ENCODE measurements at places on chromosomes 7 and 10. TPM values are rescaled to one million over a fixed set of nuclear protein-coding genes. Genes with fewer than 3 reads are reported as not detected.

C10orf105 gene
- not detected for total RNA-seq

PRRT4 gene
- total RNA-seq, result 0.62 TPM

PILRA gene
- total RNA-seq, result 2.3 TPM

CARD11 gene
- total RNA-seq, result 6.6 TPM

PLAU gene
- total RNA-seq, result 81.2 TPM

NCOA4 gene
- total RNA-seq, result 116 TPM

DENND10 gene
- total RNA-seq, result 41.8 TPM

TMEM184A gene
- 1.8 TPM for total RNA-seq

PLXNA4 gene
- total RNA-seq, result 3.3 TPM

CPN1 gene
- total RNA-seq, result not detected

GRCh38 chr10:11048707-11049278, 31.1 kb downstream of the CELF2 start:
- H3K27me3 ChIP-seq, result no peaks in the 10 kb centered on the region
- no peak overlapping the region for H3K27ac ChIP-seq
- H3K36me3 ChIP-seq, result no peaks in the 10 kb centered on the region
- H3K4me3 ChIP-seq, result no peak overlapping the region
- no peak for DNase-seq

DNA sequence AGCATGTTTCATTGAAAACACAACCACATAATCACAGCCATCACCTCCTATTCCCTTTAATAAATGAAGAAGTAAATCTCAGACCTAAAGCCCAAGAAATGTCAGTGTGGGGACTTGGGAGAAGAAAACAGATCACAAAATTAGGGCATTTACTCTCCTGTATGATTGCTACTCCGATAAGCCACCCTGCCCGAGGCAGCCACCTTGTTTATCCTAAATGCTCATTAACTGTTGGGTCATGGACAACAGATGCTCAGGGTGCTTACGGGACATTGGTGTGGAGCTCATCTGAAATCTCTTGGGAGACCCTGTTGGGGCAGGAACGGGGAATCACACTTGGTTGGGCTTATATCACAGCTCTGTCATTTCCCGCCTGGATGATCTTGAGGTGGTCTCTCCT, 17.5 kb upstream of the CHST15 start:
- no peak for DNase-seq
- H3K4me1 ChIP-seq, result peaks cover 9% of the 10 kb centered on the region
- H3K27me3 ChIP-seq, result peaks cover 12% of the 10 kb centered on the region
- no peak overlapping the region for H3K27ac ChIP-seq

DNA sequence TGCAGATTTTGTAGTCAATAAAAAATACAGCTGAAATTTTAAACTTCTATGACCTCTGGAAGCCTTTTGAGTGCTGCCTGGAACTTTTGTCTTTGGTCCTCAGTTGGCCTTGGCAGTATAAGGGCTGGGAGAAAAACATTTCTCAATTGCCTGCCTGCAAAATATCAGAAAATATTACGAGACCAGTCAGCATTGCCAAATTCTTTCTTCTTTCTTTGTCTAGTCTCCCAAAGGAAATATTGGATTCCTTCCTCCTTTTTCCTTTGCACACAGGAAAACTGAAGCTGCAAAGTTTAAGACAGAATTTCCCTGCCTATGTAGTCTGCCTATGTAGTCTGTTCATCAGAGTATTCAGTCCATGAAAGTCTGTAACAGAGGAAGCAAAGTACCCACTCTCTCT, 95.9 kb downstream of the CHRM2 start:
- no peak for DNase-seq
- no peaks in the 10 kb centered on the region for H3K36me3 ChIP-seq
- no peaks in the 10 kb centered on the region for H3K4me1 ChIP-seq
- no peaks in the 10 kb centered on the region for H3K27me3 ChIP-seq
- no peak overlapping the region for H3K27ac ChIP-seq

GRCh38 chr7:74306730-74307469, 17.7 kb downstream of the CLIP2 start:
- H3K27me3 ChIP-seq, result no peaks in the 10 kb centered on the region
- peak overlapping the region; percentile 29 for H3K4me3 ChIP-seq
- H3K27ac ChIP-seq, result no peak overlapping the region

- peak; percentile 34 for DNase-seq
- no peaks in the 10 kb centered on the region for H3K36me3 ChIP-seq
- H3K4me3 ChIP-seq, result no peak overlapping the region
Observed at GRCh38 chr7:47088329-47089067, 493.4 kb downstream of the TNS3 start.

- no peak overlapping the region for H3K27ac ChIP-seq
- no peaks in the 10 kb centered on the region for H3K36me3 ChIP-seq
- H3K4me1 ChIP-seq, result peaks cover 25% of the 10 kb centered on the region
- H3K4me3 ChIP-seq, result no peak overlapping the region
Observed at GRCh38 chr10:71582506-71583475, 136.8 kb downstream of the C10orf105 start.

- no peaks in the 10 kb centered on the region for H3K4me1 ChIP-seq
- H3K36me3 ChIP-seq, result no peaks in the 10 kb centered on the region
- no peak overlapping the region for H3K4me3 ChIP-seq
Observed at GRCh38 chr7:31805209-31805818, 118.3 kb downstream of the PPP1R17 start.

DNA sequence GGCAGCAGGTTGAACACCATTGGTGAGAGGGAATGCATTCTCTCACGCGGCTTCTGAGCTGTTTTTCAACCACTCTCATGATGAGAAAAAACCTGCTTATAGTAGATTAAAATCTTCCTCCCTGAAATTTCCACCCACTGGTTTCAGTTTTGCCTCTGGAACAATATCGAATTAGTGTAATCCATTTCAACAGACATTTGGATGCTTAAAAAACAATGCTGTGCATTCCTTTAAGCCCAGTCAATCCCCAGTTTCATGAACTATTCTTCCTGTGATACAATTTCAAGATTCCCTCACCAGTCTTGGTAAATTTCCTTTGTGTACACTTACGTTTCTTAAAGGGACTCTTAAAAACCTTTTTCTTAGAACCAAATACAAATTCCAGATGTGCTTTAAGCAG, 89.6 kb downstream of the ITIH5 start:
- no peaks in the 10 kb centered on the region for H3K4me1 ChIP-seq
- no peak for DNase-seq
- H3K27me3 ChIP-seq, result no peaks in the 10 kb centered on the region

GRCh38 chr10:82463614-82464013, 588.6 kb downstream of the NRG3 start:
- H3K36me3 ChIP-seq, result no peaks in the 10 kb centered on the region
- no peak overlapping the region for H3K27ac ChIP-seq
- no peaks in the 10 kb centered on the region for H3K4me1 ChIP-seq
- H3K4me3 ChIP-seq, result no peak overlapping the region
- no peaks in the 10 kb centered on the region for H3K27me3 ChIP-seq
- no peak for DNase-seq

GRCh38 chr7:78080241-78080640, 281.7 kb downstream of the PHTF2 start:
- H3K4me1 ChIP-seq, result peaks cover 6% of the 10 kb centered on the region
- peak; percentile 26 for DNase-seq
- no peaks in the 10 kb centered on the region for H3K27me3 ChIP-seq
- H3K27ac ChIP-seq, result no peak overlapping the region
- no peak overlapping the region for H3K4me3 ChIP-seq

DNA sequence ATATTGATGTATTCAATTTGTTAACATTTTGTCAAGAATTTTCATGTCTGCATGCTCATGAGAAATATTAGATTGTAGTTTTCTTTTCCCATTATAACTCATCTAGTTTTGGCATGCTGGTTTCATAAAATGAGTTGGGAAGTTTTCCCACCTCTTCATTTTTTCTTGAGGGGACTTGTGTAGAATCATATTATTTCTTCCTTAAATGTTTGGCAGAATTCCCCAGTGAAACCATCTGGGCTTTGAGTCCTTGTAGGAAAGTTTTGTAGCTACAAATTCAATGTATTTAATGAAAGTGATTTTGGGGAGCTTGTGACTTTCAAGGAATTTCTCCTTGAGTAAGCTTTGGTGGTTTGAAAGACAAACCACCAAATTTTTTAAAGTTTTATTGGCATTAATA, 173.2 kb downstream of the PHTF2 start:
- DNase-seq, result no peak
- H3K36me3 ChIP-seq, result no peaks in the 10 kb centered on the region
- no peak overlapping the region for H3K27ac ChIP-seq
- H3K27me3 ChIP-seq, result no peaks in the 10 kb centered on the region
- H3K4me1 ChIP-seq, result no peaks in the 10 kb centered on the region

- no peaks in the 10 kb centered on the region for H3K36me3 ChIP-seq
- no peak for DNase-seq
- no peaks in the 10 kb centered on the region for H3K27me3 ChIP-seq
- H3K4me1 ChIP-seq, result peaks cover 29% of the 10 kb centered on the region
Observed at GRCh38 chr7:129952086-129952652, 591 bp downstream of the UBE2H start.

GRCh38 chr7:117955046-117955445, 81.8 kb upstream of the CTTNBP2 start:
- no peaks in the 10 kb centered on the region for H3K36me3 ChIP-seq
- H3K4me3 ChIP-seq, result no peak overlapping the region
- H3K27me3 ChIP-seq, result no peaks in the 10 kb centered on the region
- no peak overlapping the region for H3K27ac ChIP-seq

- DNase-seq, result no peak
- no peak overlapping the region for H3K27ac ChIP-seq
- H3K36me3 ChIP-seq, result no peaks in the 10 kb centered on the region
- no peak overlapping the region for H3K4me3 ChIP-seq
- no peaks in the 10 kb centered on the region for H3K27me3 ChIP-seq
Observed at GRCh38 chr10:1841759-1842158, 104.4 kb upstream of the ADARB2 start.
